Ascending aorta (tissue), 2 donors: ENCODE measurements at places on chromosomes 4 and X.

DNA sequence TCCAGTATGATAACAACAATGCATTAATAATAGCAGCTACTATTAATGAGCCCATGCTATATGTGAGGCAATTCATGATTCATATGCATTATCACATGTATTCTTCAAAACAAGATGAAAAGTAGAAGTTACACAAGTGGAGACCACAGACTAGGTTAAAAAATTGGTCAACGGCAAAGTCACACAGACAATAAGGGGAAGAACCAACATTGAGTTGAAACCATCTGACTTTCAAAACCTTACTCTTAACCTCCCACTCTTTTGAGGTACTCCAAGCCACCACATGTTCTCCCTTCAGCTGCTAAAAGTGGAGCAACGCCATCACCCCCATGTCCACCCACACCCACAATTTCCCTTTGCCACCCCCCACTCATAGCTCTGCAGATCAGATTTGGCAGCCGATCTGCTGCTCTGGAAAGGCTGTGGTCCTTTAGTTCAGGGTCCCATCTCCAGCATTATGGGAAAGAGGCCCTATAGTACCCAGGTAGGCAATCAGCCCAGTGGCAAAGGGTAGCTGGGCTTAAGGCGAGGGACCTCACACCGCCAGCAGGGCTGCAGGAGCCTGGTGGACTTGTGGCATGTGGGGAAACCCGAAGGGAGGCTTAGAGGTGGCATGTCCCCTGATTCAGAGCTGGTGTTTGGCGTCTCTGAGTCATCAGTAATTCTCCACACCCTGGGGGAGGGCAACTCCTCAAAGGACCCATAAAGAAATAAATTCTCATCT lies 33.5 kb upstream of the CYBB start:
- DNase-seq, result no peak

GRCh38 chr4:40702137-40702799 lies 47.5 kb upstream of the NSUN7 start:
- no peak for DNase-seq

- no peak for DNase-seq
These were observed 42.5 kb downstream of the UNC5C start for GRCh38 chr4:95506264-95506663.

GRCh38 chrX:99663136-99663535 lies 746.9 kb downstream of the PCDH19 start:
- no peak for DNase-seq

GRCh38 chr4:72360075-72360474 lies 208.9 kb downstream of the ADAMTS3 start:
- DNase-seq, result no peak

DNA sequence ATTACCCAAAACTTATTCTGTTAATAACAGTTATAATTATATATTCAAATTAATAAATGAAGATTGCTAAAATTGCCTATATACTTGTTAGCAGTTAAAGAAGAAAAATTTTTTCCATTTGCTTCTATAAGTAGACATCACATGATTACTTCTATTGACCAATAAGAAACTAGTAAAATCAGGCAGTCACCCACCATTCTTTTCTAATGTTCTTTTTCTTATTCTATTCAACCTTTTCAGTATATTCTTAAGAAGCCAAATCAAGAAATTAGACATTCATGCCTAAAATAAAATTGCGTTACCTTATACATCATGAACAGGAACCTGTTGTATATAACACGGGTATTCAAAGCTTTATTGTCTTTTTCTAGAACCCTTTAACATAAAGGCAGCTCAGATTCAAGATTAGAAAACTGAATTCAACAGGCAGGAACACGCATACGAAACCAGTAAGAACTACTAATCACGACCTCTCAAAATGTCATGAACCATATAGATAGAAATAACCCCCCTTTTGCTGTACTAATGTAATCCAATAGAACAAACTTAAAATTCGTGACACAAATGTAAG lies 568.1 kb upstream of the DIPK2B start:
- no peak for DNase-seq

- DNase-seq, result no peak
These were observed 69.3 kb downstream of the HHIP start for GRCh38 chr4:144715230-144715629.

DNA sequence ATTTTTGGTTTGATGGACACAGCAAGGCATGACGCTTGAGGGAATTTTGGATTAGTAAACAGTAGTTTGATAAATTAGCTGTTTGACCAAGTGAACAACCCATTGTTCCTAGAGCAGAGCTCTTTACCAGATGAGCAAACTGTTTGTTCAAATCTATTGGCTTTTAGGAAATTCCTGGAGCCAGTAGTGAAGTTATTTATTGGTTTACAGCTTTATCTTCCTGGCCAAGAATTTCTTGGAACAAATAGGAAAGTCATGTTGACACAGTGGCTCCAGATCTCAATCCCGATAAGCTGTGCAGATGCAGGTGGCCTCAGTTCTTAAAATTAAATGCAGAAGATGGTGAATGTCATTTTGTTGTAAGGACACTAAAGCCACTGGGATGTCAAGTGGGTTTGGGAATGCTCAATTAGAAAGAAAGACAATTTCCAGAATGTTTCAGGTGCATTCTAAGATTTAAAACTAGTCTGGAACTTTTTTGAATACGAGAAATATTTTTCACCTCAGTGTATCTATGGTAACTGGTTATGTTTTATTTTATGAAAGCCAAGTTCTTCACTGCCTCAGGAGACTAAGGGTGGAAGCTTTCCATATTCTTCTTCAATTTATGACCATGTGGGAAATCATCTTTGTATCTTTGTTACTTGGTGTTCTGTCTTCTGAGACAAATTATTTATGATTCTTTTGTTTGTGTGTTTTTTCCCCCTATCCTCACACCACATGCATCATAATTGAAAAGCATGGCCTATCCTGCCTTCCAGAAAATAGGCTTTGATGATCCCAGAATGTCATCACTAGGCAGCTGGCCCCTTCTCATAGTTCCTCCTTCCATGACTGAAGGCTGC lies 554.5 kb downstream of the STIM2 start:
- DNase-seq, result no peak

GRCh38 chr4:151677193-151677592 lies 83.6 kb downstream of the GATB start:
- no peak for DNase-seq

DNA sequence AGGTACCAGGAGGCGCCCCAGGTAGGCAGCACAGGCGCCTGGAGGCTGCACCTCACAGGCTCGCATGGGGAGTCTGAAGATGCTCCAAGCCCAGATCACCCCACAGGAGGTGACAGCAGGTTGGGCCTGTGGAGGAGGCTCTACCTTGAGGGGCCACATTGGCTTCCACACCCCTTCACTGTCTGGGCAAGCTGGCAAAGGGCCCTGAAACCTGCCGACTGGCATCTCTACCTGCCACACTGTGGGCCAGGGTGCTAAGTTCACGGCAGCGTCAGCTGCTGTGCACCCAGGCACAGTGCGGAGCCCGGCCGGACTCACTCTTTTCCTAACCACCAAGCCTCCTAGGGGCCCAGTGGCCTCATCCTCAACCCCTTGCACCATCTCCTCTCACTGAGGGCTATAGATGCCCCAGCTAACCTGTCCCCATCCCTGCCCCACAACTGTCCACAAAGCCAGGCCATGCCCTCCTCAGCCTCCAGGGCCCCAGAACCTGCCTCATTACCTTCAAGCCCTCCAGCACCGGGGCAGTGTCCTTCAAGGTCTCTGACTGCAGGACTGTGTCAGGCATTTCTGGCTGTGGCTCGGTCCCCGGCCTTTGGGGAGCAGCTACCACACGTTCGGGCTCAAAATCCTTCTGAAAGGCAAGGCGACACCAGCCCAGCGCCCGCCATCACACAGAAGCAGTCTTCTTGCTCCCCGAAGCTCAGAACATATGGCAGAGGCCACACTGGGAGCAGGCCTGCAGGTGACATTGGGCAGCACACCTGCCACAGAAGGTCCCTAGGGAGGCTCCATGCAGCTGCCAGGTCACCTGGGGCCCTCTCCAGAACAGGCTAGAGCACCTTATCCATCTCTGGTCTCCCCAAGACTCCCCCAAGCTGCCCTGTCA lies 28.8 kb downstream of the FGFR3 start:
- no peak for DNase-seq

DNA sequence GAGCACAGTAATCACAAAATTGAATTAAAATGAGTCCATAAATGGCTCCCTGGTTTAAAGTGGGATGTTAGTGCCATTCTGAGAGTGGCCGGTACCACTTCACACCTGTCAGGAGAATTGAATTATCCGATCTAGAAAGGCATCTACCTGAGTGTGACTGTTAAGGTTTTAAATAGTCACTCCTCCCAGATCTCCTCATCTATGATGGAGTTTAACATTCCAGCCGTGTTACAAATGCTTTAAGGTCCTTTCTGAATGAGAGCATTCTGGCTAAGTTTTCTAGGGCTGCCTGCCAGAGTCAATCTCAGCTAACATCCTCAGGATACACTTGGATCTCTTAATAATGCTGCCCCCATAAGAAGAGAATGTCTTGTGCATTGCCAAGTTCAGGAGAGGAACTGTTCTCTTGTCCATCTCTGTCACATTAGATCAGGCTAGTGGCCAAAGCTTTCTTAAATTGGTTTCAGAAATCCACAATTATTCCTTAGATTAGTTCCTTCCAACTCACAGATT lies 231.1 kb downstream of the SLC39A8 start:
- no peak for DNase-seq

DNA sequence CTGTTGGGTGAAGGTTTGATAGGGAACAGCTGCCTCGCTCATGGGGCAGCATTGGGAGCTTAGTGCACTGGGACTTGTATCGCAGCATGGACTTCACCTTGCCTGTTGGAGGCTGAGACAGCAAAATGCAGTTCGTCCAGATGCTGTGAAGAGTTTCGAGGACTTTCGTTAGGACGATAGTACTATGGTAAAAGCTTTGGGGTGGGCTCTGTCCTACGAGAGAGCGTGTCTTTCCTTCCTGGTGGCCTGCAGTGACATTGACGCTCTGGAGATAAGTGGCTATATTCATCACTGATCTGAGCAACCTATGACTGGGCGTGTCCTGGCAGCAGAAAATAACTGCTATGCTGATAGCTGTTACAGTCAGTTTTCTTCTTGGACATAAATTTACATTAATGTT lies 44.8 kb downstream of the ARHGAP10 start:
- DNase-seq, result no peak

- no peak for DNase-seq
These were observed 217.2 kb downstream of the UGT8 start for GRCh38 chr4:114815760-114816159.

GRCh38 chrX:17606231-17606630 lies 131.1 kb upstream of the SCML1 start:
- no peak for DNase-seq

GRCh38 chr4:20272411-20272872 lies 20.7 kb downstream of the SLIT2 start:
- no peak for DNase-seq

- no peak for DNase-seq
These were observed 1750.0 kb downstream of the PCDH7 start for GRCh38 chr4:32470087-32470585.

- no peak for DNase-seq
These were observed 779.3 kb downstream of the NLGN4X start for GRCh38 chrX:5449323-5449722.

DNA sequence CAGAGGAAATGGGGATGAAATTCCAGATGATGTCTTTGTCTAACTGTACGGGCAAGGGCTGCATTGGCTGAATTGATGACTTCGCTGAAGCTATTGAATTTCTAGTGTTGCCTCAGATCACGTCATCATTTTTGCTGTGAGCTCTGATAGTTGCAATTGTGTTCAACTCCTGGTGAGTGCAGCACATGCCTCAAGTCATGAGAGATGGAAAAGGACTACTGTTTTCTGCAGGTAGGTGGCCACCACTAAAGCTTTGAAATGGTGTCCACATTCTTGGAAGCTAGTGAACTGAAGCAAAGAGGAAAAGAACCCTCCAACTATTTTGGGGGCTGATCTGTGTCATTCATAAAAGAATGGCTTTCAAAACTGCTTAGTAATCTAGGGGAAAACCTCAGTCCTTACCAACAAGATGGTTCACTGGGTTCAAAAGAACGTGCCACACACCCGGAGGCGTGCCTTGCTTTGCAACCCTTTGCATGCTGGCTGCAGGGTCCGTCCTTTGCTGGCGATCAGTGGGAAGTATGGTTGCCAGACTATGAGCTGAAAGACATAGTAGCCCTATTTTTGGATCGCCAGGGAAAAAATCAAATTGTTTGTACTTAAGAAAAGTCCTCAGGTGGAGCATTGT lies 88.1 kb upstream of the STOX2 start:
- no peak for DNase-seq

DNA sequence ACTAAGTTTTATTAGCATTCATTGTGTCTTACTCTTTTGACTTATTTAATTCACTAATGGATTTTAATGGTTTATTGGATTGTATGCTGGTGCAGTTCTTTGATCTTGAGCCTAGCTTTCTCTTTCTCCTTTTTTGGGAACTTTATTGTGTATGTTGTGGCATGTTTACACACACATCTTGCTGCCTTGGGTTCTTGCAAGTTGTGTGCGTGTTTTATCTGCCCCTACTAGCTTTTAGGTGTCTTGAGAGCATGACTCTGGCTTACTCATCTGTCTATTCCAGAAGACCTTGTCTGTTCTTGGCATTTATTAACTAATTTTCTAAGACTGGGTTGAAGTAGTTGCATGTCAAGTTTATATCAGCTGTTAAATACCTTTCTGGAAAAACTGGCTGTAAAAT lies 2.7 kb downstream of the TMEM165 start:
- DNase-seq, result no peak

- DNase-seq, result no peak
These were observed 21.2 kb downstream of the KLF3 start for GRCh38 chr4:38684951-38685844.

- DNase-seq, result no peak
These were observed 11.3 kb downstream of the DOCK11 start for GRCh38 chrX:118506805-118507480.

DNA sequence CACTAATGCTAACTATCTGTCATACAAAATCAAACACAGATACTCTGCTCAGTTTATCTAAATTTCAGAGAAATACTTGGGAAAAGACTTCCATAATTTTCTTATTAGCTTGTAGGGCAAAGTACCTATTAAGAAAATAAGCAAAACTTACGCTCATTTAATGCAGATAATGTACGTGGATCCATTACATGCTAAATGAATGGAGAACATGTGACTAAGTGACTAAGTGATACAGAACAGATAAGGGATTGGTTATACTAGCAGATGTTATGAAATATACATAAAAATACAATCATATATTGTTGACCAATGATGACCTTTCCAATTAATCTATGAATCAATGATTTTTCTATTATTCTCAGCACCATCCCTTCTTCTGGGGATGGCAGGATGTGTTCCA lies 25.7 kb downstream of the EREG start:
- DNase-seq, result no peak

- no peak for DNase-seq
These were observed 229.6 kb downstream of the PRDM5 start for GRCh38 chr4:120692964-120693363.

DNA sequence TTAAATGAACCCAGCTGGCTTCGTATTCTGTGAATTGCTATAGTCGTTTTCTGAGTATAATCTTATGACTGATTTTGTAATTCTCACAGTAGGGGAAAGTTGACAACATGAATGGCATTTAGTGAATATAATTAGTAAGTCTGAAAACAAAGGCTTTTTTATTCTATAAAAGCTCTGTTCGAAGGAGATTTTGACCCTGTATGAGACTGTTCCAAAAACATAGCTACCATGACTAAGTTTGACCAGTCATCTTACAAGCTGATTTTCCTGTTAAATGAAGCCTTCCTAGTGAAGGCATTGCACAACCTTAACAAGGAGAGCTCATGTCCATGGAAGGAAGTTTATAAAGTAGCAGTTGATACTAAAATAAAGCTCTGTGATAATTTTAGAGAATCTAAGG lies 242.3 kb downstream of the RPA4 start:
- DNase-seq, result no peak

GRCh38 chr4:83212041-83212851 lies 72.4 kb downstream of the COQ2 start:
- no peak for DNase-seq

GRCh38 chrX:124338733-124339514 lies 6.5 kb downstream of the TEX13D start:
- DNase-seq, result no peak
